Gastrocnemius medialis (tissue), 4 donors: ENCODE measurements at places on chromosomes 1 and 21. TPM values are rescaled to one million over a fixed set of nuclear protein-coding genes. Genes with fewer than 3 reads are reported as not detected.

- no peak for DNase-seq
Measured at GRCh38 chr1:236113324-236114032, 28.9 kb upstream of the GPR137B start.

GRCh38 chr1:11729498-11730428, 6.2 kb upstream of the AGTRAP start:
- DNase-seq: no peak

The NBPF1 gene
- 13.5 TPM for total RNA-seq

DNA sequence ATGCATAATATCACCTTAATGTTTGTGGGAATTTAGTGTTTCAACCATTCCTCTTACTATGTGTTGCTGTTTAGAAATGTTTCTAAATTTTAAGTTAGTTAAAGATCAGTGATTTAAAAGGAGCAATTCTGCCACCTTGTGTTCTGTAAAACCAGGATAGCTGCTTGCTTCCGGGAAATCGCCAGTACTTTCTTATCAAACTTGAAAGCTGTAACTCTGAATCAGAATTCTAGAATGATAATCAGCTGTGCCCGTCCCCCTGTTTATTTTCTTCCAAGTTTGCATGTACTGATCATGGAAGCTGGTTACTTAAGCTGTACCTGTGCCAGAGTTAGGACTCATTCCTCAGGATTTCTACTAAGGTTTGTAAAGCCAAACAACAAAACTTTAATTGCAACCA, 656.4 kb downstream of the LTN1 start:
- DNase-seq: no peak

DNA sequence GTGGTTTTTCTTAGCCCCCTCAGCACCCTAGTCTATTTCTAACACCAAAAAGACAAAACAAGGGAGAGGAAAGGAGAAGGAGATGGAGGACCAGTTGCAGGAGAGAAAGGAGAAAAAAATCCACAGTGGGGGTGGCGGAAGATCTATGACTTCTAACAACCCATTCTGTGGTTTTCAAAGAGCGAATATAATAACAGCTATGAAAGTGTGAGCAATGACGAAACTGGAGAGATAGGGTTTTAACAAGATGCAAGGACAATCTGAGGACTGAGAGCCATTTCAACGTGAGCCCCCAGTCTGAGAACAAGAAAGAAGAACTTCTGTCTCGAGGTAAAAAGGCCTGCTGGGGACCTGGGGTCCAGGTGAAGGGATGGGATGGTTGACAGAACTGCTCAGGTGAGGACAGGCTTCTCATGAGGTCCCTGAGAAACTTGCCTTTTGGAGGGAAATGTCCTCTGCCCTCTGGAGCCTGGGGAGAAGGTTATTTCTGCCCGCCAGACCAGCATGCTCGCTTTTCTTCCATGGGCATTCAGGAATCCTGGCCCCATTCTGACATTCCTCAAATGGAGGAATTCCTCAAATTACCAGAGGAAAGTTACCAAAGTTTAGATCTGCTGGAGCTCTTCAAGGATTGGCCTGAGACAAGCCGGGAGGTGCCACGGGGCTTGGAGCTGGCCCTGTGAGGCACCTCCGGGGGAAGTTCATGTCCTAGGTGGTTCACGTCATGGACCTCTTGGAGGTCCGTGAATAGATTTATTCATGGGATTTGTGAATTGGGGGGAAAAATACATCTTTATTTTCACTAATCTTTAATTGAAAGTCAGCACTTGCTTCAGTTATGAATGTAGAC, at the start of gene CD160:
Gene CD160 (plus strand): TSS at position 270 of the 850 bp plus-strand sequence. CDS start 8,829 bp downstream, outside the sequence.
- no peak for DNase-seq

DNA sequence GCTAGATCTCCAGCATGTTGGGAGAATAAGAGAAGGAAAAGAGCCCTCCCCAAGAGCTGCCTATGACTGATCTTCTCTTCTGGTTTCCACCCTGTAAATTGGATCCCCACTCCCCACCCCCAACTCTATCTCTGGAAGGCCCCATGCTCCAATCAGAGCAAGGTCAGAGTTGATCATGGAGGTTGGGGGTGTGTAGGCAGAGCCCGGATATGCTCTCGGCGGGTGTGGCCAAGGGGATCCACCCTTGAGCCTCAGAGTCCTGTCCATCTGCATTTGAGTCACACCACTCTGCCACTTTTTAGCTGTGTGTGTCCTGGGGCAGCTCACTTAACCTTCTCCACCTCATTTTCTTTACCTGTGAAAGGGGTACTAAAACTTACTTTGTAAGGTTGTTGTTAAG, 79.5 kb downstream of the NAV1 start:
- DNase-seq: no peak

DNA sequence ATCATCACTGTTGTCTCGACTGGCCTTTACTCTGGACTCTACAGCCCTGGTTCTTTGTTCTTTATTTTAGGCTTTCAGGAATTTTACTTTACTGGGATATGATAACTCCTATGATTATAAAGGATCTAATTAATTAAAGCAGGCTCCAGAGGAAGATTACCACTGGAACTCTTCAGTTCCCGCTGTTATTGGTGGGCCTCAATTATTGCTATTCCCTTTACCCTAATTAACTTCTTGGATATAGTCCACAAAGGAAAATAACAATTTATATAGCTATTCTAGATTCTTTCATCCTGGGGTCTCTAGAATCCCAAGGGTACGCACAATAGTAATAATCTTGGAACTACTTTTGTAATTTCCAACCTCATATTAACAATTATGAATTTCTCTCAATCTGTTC, 8.5 kb upstream of the OVAAL start:
- no peak for DNase-seq

- no peak for DNase-seq
Measured at GRCh38 chr1:196209983-196210382, 398.3 kb downstream of the KCNT2 start.

DNA sequence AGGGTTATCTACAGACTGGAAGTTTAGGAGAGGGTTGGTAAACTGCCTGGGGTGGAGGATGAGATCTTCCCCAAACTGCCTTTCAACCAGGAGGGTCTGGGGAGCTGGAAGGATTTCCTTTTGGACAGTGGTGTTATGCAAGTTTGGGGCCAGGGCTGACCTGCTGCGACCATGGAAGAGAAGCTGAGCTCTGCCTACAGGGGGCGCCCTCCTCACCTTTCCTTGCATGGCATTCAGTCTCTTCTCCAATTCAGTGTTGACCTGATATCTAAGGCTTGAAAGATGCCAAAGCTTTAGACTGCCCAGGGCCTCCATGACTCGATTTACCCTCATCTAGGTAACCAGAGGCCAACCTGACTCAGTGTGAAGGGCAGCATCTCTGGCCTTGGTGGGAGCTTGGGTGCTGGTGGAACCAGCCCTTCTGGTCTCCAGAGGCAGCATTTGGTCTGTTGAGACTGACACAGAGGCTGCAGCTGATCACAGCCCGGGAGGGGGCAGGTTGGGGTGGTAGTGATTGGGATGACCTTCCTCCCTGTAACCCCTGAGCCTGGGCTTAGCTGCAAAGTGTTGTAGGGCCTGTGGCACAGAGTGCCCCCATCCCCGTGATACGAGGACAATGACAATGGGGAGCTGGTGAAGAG, 170.0 kb downstream of the GRIK3 start:
- no peak for DNase-seq

DNA sequence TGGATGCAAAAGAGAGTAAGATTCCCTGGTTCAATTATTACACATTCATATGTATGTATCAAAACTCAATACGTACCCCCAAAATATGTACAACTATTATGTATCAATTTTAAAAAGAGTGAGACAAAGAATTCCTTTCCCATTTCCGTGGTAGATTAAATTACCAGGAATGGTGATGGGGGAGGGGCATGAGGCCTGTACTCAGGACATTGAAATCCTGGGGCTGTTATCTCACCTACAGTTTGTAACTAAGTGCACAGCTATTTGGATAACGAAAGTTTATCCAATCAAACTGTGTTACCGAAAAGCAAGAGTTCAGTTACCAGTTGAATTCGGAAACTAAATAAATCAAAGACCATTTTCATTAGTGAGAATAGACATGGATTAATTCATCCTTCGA, 8.3 kb upstream of the ESRRG start:
- DNase-seq: no peak

DNA sequence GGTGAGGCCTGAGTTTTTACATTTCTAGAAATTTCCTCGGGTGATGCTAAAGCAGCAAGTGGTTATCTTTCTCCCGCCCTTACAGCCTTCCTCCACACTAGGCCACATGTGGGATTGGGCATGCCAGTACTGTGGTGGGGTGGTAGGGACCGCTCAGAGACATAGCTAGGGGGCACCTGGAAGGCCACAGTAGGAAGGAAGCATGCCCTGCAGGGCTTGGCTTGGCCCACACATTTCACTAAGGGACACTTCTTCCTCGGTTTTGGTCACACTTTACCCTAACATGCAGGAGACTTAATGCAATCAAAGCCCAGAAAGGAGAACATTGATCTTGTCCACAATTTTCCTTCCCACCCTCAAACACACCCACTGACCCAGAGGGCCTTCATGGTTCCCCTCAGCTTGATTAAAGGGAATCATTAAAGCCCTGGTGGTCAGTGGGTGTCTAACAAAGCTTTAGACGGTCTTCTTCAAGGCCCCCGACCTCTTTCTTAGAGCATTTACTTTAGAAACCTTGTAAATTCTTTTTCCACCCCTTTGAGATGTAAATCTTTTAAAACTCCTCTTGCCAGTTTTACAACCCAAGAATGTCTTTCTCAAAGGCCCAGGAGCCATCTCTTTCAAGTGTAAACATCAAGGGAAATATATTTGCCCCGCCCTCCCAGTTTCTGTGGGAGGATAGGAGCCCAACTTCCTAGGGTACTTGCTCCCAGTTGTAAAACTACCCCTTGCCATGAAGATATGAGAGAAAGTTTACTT, 246.4 kb upstream of the PTBP2 start:
- no peak for DNase-seq

DNA sequence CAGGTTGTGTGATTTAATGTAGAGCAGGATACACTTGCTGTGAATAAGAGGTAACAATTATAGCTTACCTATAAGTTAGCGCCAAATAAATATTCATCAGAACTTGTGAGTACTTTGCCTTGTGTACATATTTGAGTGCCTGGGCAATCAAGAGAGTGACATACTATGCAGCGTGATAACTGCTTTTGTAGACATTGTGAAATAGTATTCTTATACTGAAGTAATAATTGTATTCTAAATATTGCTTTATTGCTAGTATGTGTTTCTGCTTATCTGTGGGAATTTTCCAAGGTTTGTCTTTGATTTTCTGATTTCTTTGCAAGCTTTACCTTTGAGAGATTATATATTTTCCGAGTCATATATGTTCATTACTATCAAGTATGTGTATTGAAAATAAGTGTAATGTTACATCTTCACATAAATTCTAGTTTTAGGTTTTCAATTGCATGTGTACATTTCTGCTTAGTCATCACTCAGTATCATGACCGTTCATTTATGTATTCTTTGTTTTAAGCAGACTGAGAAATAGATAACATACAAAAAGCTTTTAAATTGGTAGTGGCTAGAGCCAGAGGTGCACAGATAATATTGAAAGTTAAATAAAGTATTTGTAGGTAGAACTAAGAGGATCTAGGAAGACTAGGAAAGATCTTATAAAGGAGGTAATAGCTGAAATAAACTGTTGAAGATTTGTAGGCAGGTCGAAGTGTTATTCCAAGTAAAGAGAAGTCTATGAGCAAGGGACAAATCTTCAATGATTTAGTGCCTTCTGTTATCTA, 19.5 kb downstream of the USP25 start:
- no peak for DNase-seq

DNA sequence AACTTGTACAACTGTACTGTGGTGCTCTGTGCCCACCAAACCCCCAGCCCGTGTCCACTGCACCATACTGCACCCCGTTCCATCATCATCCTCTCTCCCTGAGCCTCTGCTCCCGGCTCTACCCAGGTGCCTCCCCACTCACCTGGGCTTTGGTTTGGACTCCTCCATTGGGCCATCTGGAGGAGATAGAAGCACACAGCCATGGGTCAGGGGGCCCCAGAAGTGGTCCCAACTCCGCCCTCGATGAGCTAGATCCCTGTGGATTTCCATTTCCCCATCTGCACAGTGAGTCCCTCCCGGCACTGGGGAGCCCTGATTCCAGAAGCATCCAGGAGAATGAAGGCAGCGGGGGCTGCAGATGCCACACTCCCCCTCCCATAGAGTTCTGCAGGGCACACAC, 10.8 kb downstream of the TNNT2 start:
- no peak for DNase-seq

DNA sequence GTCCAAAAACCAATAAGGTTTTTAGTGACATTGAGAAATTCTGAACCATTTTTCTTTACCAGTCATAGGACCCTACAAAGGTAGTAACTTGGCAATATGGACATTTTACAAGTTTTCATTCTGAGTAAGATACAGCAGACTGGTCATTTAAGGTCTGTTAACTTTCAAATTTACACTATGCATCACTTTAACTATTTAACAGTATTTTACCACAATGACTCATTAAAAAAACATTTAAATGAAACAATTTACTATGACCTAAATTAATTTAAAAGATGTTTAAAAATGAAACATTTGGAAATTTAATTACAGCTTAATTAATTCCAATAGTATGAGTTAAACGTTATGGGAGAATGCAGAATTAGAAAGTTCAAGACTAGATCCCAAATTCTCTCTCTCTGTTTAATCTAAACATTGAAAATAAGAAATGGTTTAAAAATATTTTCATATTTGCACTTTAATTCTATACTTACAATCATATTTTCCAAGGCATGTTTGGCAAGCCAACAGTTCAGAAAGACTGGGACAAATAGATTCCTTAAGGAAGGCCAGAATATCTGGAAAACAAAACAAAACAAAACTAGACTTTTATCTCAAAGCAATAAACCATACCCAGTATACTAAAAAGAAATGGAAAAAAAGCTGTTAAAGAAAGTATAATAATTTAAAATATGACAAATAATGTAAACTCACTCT, 140.9 kb downstream of the KCNT2 start:
- no peak for DNase-seq

The TINAGL1 gene
- 50.3 TPM for total RNA-seq

- no peak for DNase-seq
Measured at GRCh38 chr1:44284184-44284583, 70.9 kb downstream of the ERI3 start.

GRCh38 chr1:83766241-83766691, 232.7 kb downstream of the TTLL7 start:
- DNase-seq: no peak

- DNase-seq: no peak
Measured at GRCh38 chr1:167477986-167478385, 40.3 kb downstream of the CD247 start.

The DISC1 gene
- total RNA-seq: 2.3 TPM
